ENCODE measurements at places on chromosomes 16 and 17. TPM values are rescaled to one million over a fixed set of nuclear protein-coding genes. Genes with fewer than 3 reads are reported as not detected.

Gene ZNF286A
- total RNA-seq = 22.6 TPM

Gene DBNDD1
- 1.8 TPM for total RNA-seq

Gene NOS2
- total RNA-seq = not detected

Gene PTX4
- not detected for total RNA-seq
